ENCODE measurements at places on chromosomes 1 and 21.

DNA sequence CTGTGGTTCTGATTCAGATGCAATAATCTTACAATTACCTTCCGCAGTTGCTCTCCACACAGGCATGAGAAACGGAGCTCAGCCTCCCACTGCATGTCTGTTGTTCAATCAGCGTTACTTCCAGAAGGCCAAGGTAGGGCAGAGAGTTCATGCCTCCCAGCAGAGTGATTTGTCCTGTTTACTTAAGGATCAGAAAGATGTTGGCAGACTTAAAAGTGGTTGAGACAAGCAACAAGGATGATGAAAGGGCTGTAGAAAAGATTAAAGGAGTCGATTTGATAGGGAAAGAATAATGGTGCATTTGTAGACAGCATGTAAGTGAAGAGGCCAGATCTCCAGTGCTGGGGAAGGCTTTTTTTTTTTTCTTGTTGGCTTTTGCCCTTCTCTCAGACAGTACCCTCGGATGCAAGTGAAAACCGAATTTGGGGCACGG, 26.6 kb downstream of the ARMH1 start:
- no peak for DNase-seq

DNA sequence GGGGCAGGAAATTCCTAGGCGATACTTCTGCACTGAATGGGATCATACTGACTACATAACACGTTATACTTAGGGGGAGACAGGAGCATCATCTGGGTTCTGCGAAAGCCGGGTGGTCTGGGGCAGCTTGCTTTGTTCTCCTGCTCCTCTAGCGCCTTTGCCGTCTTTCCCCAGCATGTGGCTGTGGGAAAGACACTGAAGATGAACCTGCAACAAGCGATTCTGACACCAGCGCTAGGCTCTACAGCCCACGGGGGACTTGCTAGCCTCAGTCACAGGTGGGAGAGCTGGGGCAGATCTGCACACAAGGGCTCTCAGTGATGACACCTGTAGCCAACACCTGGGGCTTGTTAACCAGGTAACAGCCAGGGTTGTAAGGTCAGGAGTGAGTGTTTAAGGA, 51.8 kb downstream of the CD46 start:
- DNase-seq: no peak

DNA sequence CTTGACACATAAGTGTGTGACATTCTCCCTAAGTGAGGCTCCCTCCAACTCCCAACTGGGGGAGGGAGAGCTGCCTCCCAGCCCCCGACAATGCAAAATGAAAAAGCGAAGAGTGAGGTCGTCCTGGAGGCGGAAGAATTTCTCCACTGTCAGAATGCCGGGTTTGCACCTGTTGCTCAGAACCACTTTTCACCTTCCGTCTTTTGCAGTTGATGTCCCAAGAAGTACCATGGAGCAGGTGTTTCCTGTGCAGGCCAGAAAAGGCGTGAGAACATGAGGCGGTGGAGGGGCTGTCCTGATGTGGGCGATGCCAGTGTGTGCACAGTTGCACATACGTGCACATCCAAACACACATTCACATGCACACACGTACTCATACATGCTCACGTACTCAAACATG, 158.6 kb upstream of the AJAP1 start:
- no peak for DNase-seq

GRCh38 chr1:159282118-159282517, 20.0 kb upstream of the FCER1A start:
- DNase-seq: peak; percentile 85

GRCh38 chr1:170402476-170403311, 129.3 kb upstream of the GORAB start:
- no peak for DNase-seq

Measured in LoVo (cell line).